ENCODE measurements at places on chromosomes 13 and 19. TPM values are rescaled to one million over a fixed set of nuclear protein-coding genes. Genes with fewer than 3 reads are reported as not detected.

The CCDC194 gene
- polyA plus RNA-seq, result not detected

The BEST2 gene
- not detected for polyA plus RNA-seq

The EMP3 gene
- polyA plus RNA-seq, result 17.6 TPM

The DCT gene
- 0.66 TPM for polyA plus RNA-seq

The RPS16 gene
- 1,384 TPM for polyA plus RNA-seq

DNA sequence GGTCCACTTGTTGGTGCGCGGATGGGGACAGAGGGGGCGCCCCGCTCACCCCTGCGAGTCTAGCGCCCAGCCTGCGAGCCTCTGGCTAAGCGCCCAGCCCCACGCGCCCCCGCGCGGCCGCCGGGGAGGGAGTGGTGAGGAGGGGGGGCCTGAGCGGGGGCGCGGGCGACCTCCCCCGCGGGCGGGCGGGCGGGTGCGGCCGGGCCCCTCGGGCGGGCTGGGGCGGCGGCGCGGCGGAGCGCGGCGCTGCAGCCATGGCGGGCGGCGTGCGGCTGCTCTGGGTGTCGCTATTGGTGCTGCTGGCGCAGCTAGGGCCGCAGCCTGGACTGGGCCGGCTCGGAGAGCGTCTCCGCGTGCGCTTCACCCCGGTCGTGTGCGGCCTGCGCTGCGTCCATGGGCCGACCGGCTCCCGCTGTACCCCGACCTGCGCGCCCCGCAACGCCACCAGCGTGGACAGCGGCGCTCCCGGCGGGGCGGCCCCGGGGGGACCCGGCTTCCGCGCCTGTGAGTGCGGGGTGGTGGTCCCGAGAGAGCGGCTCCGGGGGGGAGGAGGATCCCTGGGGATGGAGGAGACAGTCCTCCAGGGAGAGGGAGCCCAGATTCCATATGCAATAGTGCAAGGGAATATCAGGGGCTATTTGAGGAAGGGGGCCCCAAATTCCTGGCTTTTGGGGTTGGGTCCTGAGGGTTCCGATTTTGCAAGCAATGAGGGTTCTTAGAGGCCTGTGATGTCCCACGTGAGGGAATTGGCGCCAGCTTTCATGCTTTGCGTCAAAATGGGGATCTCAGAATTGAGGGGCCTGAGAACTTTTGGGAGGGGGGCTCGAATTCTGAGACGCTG lies at the start of gene LTBP4:
Gene LTBP4 (plus strand): TSS at position 236 of the 841 bp plus-strand sequence. CDS start 19 bp downstream, at position 255.
- peak; percentile 67 for DNase-seq

- no peak for DNase-seq
These were observed 62.3 kb downstream of the CCDC70 start for GRCh38 chr13:51923983-51924539.

- DNase-seq, result no peak
These were observed 22.2 kb downstream of the ABCC4 start for GRCh38 chr13:95279016-95279415.

DNA sequence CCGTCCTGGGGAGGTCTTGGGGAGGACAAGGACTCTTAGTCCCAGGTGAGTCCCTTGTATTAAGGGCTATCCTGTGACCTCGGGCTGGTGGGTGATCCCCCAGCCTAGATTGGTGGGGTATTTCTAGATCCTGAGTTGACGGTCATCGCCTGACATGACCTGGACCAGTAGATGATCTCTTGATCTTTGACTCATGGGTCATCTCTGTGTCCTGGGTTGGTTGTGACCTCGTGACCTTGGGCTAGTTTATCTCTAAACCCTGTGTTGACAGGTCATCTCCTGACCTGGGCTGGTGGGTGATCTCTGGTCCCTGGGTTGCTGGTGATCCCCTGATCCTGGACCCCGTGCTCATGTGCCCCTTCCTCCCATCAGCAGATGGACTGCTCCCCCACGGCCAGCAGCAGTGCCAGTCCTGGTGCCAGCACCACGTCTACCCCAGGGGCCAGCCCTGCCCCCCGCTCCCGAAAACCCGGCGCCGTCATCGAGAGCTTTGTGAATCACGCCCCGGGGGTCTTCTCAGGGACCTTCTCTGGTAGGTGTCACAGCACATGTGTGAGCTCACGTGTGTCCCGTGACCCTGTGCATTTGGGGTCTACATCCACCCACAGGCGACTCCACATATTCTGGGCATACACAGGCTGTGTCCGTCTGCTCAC lies 6.3 kb downstream of the MIDN start:
- DNase-seq, result peak; percentile 43

GRCh38 chr19:51131780-51132680 lies 7.3 kb downstream of the SIGLEC9 start:
- DNase-seq, result no peak

GRCh38 chr19:50628146-50628545 lies 11.5 kb downstream of the SYT3 start:
- DNase-seq, result no peak

- no peak for DNase-seq
These were observed 37.5 kb upstream of the CEACAM20 start for GRCh38 chr19:44566984-44567383.

- no peak for DNase-seq
These were observed 4.6 kb downstream of the SAFB start for GRCh38 chr19:5627395-5627904.

DNA sequence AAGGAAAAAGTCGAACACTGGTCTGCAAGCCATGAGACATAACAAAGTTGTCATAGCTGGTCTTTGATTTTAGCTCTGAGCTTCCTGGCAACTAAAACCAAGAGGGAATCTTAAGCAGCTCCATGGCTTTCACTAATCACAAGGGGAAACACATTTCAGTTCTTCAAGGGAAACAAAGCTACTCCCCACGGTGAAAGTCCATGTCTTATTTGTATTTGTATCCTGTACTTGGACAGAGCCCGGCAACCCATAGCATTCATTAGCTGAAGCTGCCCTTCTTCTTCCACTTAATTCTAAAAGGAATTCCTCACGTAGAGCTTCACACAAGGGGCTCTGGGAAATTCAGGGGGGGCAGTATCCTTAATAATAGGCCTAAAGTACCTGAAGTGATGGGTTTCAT lies 128.9 kb downstream of the RGCC start:
- DNase-seq, result no peak

DNA sequence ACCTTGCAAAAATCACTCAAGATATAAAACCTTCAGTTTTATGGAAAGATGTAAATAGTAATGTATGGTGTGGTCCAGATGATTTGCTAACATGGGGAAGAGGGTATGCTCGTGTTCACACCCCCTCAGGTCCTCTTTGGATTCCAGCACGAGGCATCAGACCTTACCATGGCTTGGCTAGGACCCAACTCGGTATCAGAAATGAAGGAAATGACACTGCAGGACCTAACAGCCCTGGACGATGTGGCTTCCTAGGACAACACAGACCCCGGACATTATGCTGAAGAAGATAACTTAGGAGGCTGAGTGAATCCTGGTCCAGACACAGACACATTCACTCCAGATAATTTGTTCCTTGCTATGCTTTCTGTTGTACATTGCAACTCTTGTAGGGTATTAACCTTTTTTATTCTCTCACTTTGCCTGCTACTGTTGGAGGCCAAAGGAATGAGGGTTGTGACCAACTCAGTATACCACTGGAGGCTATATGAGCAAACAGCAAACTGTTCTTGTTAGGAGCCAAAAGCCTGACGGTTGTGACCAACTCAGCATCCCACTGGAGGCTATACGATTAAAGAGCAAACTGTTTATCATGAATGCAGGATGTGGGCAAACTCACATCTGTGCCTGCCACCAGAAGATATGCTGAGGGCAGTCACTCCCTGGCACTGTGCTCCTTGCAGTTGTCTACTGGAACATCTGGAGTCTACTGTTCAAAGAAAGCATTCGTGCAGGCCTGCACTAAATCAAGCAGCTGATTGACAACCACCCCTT lies 121.7 kb downstream of the ZNF429 start:
- no peak for DNase-seq

GRCh38 chr19:35308910-35309309 lies 16.9 kb downstream of the MAG start:
- no peak for DNase-seq
